ENCODE measurements at places on chromosomes 3 and 15. TPM values are rescaled to one million over a fixed set of nuclear protein-coding genes. Genes with fewer than 3 reads are reported as not detected.

Gene GOLGA6L7
- not detected for polyA plus RNA-seq

- DNase-seq = peak; percentile 58
These were observed 9.1 kb upstream of the GNAI2 start for GRCh38 chr3:50226888-50227389.

Gene LRIG1
- polyA plus RNA-seq = 130 TPM

Gene LRRN1
- 54.2 TPM for polyA plus RNA-seq

DNA sequence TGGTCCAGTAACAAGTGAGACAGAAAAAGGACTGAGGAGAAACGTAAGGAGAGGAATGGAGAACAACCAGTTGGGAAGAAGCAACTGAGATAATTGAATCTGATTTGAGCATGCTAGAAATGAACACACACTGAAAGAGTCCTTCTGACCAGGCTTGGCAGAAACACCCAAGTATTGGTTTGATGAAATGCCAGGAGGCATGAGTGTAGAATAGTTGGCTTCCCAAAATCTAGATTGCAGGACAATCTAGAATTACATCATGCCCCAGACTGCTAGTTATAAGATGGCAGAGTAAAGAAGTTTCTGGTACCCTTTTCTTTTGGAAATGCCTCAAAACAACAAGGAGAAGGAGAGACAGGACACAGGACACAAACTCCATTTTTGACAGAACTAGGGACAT lies 189.7 kb upstream of the STT3B start:
- no peak for DNase-seq

GRCh38 chr3:120424976-120425570 lies 25.7 kb downstream of the FSTL1 start:
- no peak for DNase-seq

Gene WDR5B
- polyA plus RNA-seq = 4.9 TPM

GRCh38 chr3:39166932-39167532 lies 13.6 kb upstream of the CSRNP1 start:
- no peak for DNase-seq

Gene CAND2
- polyA plus RNA-seq = 63.9 TPM

GRCh38 chr3:98232489-98232888 lies 31.6 kb upstream of the OR5H6 start:
- no peak for DNase-seq

DNA sequence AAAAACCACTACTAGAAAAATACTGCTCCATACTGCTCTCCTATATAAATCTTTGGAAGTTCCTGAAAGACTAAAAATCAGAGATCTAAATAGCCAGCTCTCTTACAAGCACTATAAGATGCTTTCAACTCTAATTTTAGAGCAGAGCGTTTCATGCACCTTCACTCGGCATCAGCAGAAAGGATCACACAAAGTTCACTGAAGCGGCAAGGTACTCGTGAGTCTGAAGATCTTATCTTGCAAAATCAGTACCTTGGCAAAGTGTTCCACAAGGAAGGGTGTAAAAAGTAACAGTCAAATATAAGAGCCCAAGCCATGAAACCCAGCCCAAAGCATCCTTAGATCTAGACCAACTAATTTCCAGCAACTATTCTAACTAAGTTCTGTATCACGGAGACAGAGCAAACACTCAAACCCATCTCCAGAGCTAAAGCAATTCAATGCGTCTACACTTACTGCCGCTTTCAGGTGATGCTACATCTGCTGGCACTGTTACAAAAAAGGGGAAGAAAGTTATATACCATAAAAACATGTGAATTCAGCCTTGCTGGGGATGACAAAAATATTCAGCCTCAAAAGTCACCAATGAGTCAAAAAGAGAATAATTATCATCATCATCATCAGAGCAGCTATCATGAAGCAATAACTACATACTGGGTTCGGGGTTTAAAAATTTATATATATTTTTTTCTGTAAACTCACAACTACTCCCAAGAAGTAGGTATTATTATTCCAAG lies 16.3 kb downstream of the VPS39 start:
- no peak for DNase-seq

Gene APOD
- polyA plus RNA-seq = 36.5 TPM

GRCh38 chr3:66583424-66584040 lies 82.7 kb upstream of the LRIG1 start:
- peak; percentile 73 for DNase-seq

Gene SEMA5B
- 23.8 TPM for polyA plus RNA-seq

DNA sequence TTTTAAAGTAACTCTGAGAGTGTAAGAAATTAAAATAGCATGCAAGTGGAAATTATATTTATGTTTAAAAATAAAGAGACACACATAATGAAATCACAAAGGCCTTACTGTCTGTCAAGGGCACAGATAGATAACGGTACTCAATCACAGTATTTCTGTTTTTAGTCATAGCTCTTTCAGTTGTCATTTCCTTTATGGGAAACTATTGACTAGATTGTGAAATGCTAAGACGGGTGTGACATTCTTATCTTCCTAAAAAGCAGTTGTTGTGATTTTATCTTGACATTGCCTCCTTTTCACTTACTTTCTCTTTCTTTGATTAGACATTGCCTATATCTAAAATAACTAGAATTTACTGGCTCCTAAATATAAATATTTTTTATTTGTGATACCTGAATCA lies 100.1 kb upstream of the PLSCR5 start:
- no peak for DNase-seq

GRCh38 chr15:94225616-94226015 lies 5.7 kb upstream of the MCTP2 start:
- DNase-seq = no peak

GRCh38 chr15:77358545-77359240 lies 61.2 kb downstream of the PEAK1 start:
- no peak for DNase-seq

GRCh38 chr15:92839696-92840095 lies 60.4 kb upstream of the CHD2 start:
- no peak for DNase-seq

DNA sequence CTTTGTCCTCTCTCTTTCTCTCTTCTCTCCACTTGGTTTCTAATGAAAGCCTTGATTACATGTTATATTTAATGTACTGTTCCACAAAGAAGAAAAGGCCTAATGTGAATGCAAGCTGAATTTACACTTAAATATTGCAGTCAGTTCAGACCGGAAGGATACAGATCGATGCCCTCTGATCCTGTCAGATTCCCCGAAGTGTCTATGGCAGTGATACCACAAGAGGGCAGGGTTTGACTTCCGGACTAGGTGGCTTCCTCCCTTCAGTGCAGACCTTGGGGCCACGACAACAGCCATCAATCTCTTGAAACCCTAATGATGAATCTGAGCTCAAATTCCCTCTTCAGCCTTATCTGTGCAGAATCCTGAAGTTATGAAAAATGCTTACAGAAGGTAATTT lies 29.5 kb downstream of the AGTR1 start:
- no peak for DNase-seq
